NCI-H510A treated with DMSO at 0.1 percent for 48 hours (cell line): ENCODE measurements at places on chromosomes 5 and 9.

DNA sequence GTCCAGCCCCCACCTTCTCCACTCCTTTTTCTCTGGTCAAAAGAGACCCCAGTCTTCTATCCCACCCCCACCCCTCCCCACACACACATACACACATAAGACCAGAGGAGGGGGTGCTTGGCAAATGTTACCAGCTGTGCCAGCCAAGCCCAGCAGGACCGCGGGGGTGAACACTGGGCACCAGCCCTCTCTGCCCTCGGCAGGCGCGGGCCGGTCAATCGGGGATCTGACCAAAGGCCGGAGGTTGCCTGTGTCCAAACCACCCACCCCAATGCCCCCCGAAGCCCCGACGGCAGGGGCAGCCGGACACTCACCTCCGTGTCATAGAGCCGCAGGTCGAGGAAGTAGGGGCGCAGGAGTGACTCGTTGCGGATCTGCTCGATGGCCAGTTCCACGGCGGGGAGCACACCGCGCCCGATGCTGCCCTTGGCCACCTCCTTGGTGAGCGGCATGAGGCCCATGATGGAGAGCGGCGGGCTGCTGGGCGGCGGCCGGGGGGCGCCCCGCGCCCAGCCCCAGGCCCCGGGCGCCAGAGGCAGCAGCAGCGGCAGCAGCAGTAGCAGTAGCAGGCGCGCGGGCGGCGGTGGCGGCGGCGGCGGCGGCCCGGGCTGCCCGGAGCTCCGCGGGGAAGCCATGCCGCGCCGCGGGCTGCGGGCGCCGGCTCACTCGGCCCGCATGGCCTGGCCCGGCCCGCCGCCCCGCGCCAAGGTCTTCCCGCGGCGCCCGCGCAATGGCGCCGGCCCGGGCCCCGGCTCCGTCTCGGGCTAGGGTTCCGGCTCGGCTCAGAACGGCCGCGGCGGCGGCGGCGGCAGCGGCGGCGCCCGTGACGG is 417 bp downstream of the GABBR2 start:
- DNase-seq, result no peak

- no peak for DNase-seq
Measured at GRCh38 chr9:80664327-80665210, 1024.8 kb downstream of the TLE1 start.

DNA sequence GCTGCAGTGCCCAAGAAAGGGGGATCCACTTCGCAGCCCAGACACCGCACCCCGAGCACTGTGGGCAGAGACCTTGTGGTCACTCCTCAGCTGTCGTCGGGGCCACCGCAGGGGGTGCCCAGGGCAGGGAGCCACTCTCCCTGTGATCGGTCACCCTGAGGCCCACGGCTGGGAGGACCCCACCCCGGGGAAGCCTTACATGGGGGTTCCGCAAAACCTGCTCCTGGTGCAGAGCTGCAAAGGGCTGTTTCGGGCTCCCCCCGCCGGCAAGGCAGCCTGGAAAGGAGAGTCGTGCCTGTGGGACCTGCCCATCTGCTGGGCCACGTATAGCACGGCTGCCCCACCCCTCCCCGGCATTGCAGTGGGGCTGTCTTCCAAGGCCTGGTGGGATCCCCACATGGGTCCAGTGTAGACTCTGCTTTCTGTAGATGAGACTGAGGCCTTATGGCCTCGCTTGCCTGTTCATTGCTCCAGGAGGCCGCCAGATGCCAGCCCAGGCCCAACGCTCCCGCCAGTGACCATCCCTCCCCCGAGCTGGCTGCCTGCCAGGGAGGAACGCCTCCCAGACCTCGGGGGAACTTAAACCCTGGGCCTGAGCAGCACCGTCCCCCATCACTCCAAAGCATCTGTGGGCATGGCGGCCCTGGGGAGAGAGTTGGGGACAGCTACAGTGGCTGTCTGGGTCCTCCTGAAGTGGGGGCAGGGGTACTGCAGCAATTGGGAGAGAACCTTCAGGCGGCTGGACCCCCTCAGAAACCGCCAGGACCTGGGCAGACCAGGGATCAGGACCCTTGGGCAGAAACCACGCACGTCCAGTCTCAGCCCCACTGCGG is 1.6 kb upstream of the DNLZ start:
- DNase-seq, result no peak

GRCh38 chr5:91343916-91344315 is 39.2 kb downstream of the ARRDC3 start:
- DNase-seq, result no peak

DNA sequence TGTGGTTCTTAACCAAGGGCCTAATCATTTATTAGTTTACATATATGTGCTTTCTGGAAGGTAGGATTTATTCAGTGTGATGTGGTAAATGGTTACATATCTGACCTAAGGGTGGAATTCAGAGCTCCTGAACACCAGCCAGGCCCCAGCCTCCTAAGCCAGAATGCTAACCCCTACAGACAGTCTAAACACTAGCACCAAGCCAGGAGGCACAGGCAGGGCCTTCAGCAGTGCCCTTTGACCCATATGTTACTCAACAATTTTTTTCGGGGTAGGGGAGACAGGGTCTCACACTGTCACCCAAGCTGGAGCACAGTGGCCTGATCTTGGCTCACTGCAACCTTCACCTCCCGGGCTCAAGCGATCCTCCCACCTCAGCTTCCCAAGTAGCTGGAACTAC is 40.3 kb downstream of the PRKACG start:
- DNase-seq, result no peak

GRCh38 chr5:12242950-12243888 is 339.0 kb upstream of the CTNND2 start:
- no peak for DNase-seq

DNA sequence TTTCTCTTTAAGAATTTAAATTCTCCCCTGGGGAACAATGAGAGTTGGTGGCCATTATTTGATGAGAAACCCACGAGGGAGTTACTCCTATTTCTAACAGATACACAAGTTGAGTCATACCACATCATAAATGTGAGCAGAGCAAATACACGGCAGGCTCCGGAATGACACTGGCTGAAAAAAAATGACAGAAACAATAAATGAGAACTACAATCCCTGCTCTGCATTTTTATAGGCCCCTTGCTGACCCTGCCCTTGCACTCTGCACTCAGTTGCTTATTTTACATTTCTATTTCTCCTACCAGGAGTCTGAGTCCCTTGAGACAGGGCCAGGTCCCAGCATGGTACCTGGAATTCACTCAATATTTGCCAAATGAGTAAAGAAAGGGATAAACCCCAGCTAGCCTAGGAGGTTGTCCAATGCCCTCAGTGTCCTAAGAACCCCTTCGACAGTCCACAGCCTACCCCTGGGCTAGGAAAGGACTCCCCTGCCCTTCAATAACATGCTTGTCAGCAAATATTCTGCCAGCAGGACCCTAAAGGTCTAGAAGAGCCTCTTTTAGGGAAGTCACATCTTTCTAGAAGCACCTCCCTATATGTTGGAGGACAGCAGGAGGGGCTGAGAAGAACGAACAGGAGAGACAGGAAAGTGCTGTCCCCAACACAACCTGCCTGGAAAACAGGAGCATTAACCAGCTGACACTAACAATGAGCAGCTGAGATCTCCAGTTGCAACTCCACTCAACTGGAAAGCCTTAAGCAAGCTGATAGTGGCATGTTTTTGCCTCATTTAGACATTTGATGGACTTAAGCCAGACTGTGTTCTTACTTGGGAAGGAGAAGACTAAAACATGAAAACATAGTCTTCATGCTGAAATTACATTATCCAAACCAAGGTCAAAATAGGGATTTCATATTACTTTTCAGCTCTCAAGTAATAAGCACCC is 191.2 kb downstream of the ACTL7B start:
- DNase-seq, result no peak

GRCh38 chr9:83304686-83305085 is 233.5 kb downstream of the FRMD3 start:
- no peak for DNase-seq

- no peak for DNase-seq
Measured at GRCh38 chr5:155753943-155754581, 572.9 kb upstream of the SGCD start.

DNA sequence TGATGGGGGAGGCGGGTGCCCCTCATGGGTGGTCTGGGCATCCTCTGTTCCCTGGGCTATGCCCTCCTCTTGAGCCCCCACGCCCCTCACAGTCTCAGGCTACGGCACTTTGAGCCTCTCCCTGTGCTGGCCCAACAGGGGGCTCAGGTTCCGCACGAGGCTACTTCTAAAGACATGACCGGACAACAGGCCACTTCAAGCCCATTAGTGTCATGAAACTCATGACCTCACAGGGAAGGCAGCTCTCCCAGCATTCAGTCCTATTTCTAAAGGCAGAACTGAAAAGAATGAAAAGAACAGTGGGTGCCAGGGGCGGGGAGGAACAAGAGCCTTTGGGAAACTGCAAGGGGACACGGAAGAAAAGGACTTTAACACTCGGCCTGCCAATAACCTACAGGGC is 45.0 kb downstream of the COL23A1 start:
- no peak for DNase-seq

DNA sequence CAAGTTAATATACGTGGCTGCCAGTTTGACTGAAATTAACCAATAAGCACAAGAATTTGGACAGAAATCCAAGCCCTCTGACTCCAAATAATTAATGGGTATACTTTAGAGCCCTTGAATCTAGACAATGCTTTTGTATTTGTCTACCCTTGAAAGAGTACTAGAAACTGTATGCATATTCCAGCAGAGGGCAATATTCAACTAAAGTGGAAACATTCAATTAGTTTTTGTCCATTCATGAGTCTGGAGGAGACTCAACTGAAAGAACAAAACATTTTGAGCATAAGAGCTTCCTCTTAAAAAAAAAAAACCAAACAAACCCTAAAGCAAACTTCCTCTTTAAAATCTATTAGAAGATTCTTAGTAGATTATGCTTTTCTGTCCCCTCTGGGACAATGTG is 157.8 kb downstream of the ARHGEF28 start:
- no peak for DNase-seq

GRCh38 chr9:2697492-2697891 is 19.8 kb upstream of the KCNV2 start:
- no peak for DNase-seq

GRCh38 chr5:139904816-139905661 is 109.4 kb downstream of the PSD2 start:
- DNase-seq, result no peak

- no peak for DNase-seq
Measured at GRCh38 chr5:78979909-78980308, 5.2 kb downstream of the ARSB start.

DNA sequence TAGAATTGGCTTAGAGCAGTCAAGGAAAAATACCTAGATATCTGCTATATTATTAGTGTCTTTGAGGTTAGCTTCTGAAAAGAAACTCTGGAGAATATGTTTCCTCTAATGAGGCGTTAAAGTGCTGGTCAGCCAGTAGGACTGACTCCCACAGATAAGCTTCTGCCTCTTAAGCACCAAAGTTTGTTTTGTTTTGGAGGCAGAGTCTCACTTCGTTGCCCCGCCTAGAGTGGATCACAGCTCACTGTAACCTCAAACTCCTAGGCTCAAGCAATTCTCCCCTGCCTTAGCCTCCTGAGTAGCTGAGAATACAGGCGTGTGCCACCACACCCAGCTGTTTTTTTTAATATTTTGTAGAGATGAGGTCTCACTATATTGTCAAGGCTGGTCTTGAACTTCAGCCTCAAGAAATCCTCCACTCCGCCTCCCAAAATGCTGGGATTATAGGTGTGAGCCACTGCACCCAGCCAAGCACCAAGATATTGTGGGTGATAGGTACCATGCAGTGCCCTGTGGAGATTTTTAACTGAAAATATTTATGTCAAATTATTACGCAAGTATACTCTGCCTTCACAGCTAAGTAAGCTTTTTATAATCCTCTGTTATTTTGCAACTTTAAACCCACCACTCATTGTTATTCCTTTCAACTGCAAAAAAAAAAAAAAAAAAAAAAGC is 24.7 kb upstream of the TMEM171 start:
- no peak for DNase-seq

DNA sequence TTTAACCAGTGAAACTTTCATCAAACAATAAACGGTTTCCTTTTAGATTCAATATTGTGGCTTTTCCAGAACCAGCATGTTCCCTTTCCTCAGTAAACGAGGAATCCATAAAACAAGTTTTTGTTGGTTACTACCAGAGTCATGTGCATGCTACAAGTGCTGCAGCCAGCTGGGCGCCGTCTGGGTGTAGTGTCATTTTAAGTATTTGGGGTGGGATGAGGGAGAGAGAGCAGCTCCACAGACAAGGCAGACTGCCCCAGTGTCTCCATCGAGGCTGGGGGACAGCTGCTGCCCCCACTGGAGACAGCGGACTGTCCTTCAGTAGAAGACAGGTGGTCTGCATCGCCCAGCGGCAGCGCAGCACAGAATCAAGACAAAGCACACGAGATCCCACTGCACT is 17.3 kb downstream of the ARPC5L start:
- DNase-seq, result no peak

DNA sequence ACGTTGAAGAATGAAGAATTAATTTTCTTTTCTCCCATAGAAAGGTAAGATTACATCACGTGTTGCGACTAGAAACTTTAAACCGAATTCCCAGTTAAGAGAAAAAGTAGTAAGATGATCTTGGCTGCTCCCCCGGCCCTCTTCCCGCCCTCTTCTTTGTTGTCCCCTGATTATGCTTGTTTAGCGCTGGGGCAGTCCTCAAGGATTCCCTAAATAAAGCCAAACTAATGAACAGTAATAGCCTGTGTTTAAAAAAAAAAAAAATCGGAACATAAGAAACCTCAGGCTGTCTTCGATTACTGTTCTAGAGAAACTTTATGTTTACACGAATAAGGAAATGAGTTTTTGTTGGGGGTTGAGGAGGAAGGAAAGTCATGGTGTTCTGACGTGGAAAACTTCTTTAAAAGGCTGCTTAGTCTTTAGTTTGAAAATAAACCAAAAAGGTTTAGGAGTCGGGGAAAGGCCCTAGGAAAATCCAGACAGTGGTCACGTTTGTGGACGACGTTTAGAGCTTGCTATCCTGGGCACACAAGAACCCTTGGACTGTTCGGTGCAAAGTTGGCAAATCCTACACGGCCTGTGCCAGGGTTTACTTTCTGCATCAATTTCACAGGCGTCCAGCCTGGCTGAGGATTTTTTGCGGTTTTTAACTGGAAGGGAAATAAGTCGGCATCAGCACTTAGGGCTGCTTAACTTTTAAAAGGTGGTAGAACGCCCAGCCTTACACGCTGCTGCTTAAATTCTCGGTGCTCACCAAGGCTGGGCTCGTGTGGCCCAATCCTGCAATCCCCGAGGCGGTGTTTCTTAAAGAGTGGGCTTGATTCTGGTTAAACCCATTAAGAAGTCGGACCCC is 1.1 kb upstream of the MAT2B start:
- DNase-seq, result no peak

DNA sequence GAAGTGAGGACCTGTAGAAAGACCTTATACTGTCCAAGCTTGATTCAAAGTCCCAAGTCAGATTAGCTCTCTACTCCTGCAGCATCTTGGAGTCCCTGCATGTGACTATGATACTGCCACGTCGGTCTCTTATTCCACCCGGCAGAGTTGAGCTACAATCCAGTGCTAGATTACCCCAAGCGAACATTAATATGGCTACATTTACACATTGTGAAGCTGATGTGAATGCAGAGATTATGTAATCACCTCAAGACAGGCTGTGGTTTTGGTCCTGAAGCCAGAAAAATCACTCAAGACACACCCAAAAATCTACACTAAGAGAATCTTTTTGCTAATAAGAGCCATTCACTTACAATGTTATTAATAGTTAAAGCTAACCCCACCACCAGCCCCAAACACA is 116.7 kb downstream of the GNA14 start:
- DNase-seq, result no peak

GRCh38 chr9:120403543-120403856 is 176.5 kb downstream of the CDK5RAP2 start:
- no peak for DNase-seq

- DNase-seq, result peak; percentile 88
Measured at GRCh38 chr9:92608909-92609445, 61.0 kb downstream of the IPPK start.

GRCh38 chr9:16418721-16419120 is 451.7 kb downstream of the BNC2 start:
- DNase-seq, result no peak

- no peak for DNase-seq
Measured at GRCh38 chr9:128385496-128386460, 14.6 kb downstream of the URM1 start.
